ENCODE measurements at places on chromosomes 4 and X.

DNA sequence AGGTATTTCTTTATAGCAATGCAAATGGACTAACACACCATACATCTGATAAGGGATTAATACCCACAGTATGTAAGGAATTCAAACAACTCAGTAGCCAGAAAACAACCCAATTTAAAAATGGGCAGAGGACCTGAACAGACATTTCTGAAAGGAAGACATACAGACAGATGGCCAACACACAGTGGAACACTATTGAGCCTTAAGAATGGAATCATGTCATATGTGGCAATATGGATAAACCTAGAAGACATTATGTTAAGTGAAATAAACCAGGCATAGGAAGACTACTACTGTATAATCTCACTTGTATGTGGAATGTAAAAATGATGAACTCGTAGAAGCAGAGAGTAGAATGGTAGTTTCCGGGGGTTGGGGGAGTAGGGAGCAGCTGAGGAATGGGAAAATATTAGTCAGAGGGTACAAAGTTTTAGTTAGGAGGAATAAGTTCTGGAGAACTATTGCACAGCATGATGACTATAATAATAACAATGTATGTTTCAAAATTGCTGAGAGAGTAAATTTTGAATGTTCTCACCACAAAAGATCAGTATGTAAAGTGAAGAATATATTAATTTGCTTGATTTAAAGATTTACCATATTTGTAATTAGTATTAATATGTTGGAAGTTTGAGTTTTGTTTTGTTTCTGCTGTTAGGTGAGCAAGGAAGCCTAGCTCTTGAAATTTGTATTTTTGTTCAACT, 25.2 kb downstream of the WDR44 start:
- DNase-seq, result no peak

GRCh38 chr4:151114986-151115385, 15.6 kb downstream of the RPS3A start:
- no peak for DNase-seq

- DNase-seq, result peak; percentile 57
Observed at GRCh38 chrX:3811331-3812311, 98.2 kb upstream of the PRKX start.

- DNase-seq, result no peak
Observed at GRCh38 chr4:110294165-110294564, 95.8 kb upstream of the ELOVL6 start.

- DNase-seq, result no peak
Observed at GRCh38 chr4:43607827-43608461, 715.4 kb downstream of the GRXCR1 start.

GRCh38 chr4:61312526-61312925, 112.4 kb downstream of the ADGRL3 start:
- DNase-seq, result no peak

DNA sequence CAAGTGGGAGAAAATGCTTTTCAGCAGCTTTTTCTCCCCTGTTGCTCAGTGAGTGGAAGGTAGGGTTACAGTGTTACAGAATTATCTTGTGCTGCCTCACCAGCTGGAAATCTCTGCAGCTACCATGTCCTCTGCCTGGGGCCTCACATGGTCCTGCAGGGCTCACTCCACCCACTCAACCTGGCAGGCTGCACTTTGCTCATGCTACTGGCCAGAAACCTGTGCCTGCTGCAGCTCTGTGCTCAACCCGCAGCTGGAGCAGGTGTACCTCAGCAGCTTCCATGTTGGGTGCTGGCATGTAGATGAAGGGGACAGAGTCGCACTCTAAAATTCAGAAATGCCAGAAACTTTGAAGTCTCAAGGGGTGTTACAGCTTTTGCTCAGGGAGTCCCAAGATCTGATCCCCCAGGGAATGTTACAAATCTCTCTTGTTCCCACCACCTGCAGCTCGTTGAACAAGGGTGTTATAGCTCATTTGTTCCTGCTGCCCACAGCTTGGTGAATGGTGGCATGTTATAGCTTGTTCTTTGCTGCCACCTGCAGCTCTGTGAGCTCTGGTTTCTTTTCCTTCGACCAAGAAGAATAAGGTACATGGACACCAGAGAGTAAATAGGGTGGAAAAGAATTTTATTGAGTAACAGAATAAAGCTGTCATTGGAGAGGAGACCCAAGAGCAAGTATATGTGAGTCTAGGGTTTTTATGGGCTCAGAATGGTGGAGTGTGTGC, 845.8 kb downstream of the TECRL start:
- no peak for DNase-seq

GRCh38 chr4:81659051-81659450, 187.3 kb upstream of the RASGEF1B start:
- no peak for DNase-seq

GRCh38 chrX:11355259-11355909, 62.2 kb downstream of the AMELX start:
- no peak for DNase-seq

Measured in activated CD4-positive, alpha-beta T cell treated with anti-CD3 and anti-CD28 coated beads, Interleukin-2, amount 10 ng/mL, durations not matched to agents 7 days and 5 days (primary cell).